ENCODE measurements at places on chromosomes 4 and X.

DNA sequence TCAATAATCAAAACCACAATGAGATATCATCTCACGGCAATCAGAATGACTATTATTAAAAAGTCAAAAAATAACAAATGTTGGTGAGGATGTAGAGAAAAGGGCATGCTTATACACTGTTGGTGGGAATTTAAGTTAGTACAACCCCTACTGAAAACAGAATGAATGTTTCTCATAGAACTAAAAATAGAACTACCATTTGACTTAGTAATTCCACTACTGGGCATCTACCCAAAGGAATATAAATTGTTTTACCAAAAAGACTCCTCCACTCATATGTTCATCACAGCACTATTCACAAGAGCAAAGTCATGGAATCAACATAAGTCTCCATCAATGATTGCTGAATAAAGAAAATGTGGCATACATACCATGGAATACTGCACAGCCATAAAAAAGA is 278.1 kb upstream of the ARSJ start:
- H3K4me1 ChIP-seq, result no peaks in the 10 kb centered on the region
- H3K27ac ChIP-seq, result no peak overlapping the region
- no peak for DNase-seq
- no peak overlapping the region for H3K4me3 ChIP-seq
- no peaks in the 10 kb centered on the region for H3K36me3 ChIP-seq

DNA sequence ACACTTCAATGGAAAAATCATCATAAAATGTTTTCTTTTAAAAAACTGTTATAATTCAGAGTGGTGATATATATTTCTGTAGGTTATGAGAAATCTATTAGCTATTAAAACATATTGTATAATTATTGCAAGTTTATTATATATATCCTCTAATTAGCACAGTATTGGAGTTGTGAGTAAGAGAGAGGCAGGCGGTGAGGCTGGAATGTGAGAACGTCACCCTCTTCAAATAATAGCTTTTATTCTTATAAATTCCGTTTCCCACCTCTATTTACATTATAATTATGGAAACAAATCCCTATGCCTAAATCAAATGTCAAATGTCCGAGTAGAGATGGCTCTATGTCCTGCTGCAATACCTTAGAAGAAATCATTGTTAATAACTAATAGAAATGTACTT is 292.9 kb downstream of the ADGRL3 start:
- no peaks in the 10 kb centered on the region for H3K27me3 ChIP-seq
- no peak overlapping the region for H3K4me3 ChIP-seq
- no peak for DNase-seq

- H3K4me3 ChIP-seq, result no peak overlapping the region
- no peaks in the 10 kb centered on the region for H3K36me3 ChIP-seq
- no peak overlapping the region for H3K27ac ChIP-seq
- no peak for DNase-seq
- no peaks in the 10 kb centered on the region for H3K4me1 ChIP-seq
Observed at GRCh38 chr4:114187592-114187991, 208.1 kb upstream of the ARSJ start.

DNA sequence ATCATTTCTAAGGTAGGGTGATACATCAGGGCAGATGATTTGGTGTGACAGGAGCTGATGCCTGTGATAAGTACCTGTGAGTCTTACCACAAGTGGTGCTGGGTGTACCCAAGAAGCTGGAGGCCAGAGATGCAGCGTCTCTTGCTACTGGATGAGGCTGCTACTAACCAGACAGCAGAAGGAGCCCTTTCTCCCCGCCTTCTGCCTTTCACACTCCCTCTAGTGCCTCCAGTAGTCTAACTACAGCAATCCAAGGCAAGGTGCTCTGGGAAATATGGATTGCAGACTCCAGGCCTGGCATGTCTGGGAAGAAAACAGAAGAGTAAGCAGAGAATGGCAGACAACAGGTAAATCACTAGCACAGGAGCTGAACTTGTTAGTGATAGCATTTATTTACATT is 470.8 kb downstream of the NKX6-1 start:
- DNase-seq, result no peak
- H3K4me3 ChIP-seq, result no peak overlapping the region
- H3K27me3 ChIP-seq, result no peaks in the 10 kb centered on the region
- no peaks in the 10 kb centered on the region for H3K36me3 ChIP-seq

All from DND-41 (cell line).